ENCODE measurements at places on chromosomes 13 and 19.

- DNase-seq, result no peak
These were observed 870.2 kb downstream of the EFNB2 start for GRCh38 chr13:105665284-105665683.

DNA sequence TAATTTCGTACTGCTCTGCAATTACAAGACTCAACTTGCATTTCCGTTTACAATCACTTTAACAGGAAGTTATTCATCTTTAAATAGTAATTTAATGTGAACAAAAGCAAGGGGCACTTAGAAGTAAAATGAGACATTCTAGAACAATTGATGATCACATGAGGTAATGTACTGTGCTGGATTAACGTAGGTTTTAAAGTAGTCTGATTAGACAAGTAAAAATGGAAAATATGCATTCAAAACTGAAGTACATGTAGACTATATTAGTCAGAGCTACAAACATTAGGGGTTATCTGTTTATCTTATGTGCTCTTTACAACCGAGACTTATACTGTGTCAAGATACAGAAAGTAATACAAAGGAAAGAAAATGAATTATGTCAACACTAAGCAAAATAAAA, 1528.0 kb downstream of the SLITRK5 start:
- no peak for DNase-seq

- no peak for DNase-seq
These were observed 224.7 kb downstream of the LHFPL6 start for GRCh38 chr13:39378306-39378705.

- no peak for DNase-seq
These were observed 155.7 kb upstream of the SLITRK1 start for GRCh38 chr13:84038001-84038400.

- DNase-seq, result no peak
These were observed 562.1 kb upstream of the KLF12 start for GRCh38 chr13:74696148-74696922.

DNA sequence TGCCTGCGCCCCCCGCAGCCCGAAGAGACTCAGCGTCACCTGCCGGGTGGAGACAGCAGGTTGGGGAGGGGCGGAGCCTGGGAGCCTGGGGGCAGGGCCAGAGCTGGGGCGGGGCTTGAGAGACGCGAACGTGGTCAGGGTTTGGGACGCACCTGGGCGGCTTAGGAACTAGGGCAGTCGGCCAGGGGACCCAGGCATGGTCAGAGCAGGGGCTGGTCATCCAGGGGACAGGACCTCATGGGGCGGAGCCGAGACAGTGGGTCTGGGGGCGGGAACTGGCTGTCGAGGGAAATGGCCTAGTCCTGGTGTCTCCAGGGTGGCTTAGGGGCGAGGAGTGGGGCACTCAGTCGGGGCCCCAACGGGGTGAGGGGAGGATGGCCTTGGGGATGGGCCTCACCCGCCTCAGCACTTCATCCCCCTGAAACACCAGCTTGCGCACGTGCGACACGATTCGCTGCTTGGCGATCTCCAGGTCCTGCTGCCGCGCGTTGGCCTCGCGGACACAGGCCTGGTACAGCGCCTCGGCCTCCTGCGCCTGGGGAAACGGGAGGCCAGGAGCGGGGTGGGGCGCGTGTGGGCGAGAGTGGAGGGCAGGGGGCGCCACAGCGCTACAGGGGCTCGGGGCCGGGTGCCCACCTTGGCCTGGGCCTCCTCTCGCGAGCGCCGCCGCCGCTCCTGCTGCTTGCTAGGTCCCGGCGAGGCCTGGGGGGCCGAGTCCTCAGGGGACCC, 5.8 kb downstream of the GMIP start:
- DNase-seq, result no peak

DNA sequence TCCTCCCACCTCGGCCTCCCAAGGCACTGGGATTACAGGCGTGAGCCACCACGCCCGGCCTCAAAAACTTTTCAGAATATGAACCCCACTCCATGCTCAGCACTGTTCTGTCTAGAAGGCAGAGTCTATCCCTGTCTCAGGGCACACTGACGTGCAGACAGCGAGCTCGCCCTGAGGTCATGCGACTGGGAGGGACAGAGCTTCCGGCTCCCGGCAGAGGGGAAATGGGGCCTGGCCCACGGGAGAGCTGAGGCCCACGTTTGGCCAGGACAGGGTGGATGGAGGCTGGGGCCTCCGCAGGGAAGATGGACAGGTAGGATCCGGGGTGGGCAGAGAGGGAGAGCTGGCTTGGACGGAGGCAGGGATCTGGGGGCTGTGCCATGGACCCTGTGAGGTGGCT, 2.8 kb upstream of the AZU1 start:
- no peak for DNase-seq

DNA sequence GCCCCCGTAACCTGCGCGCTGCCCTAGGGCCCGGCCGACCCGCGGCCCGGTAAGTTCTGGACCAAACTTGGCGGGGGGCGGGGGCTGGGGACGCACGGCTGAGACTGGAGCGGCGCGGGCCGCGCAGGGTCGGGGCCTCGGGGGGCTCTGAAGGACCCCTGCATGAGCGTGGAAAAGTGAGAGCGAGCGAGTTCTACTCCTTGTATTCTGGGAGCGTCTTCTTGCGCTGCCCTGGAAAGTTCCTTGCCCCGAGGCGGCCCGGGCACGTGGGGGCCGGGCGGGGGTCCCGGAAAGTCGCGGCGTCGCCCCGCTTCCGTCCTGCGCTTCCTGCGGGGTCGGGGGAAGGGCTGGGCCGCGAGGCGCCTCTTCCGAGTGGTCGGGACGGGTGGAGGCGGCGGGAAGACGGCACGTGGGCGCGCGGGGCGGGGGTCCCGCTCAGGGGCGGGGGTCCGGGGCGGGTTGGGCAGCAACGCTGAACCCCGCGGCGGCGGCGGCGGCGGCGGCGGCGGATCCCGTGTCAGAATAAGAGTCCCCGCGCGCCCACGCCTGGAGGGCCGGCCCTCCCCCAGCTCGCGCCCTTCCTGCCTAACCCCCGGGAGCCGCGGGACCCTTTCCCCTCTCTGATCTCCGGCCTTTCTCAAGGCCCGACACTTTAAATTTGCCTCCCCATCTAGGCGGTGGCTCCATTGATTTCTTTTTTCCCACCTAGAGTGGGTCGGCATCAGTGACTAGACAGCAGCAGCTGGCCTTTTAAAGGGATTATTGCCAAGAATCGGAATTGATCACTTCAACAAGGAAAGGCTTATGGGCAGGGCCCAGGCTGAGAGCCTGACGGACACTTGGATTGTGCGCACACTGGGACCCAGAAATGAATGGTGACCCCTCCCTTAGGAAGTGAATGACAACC, 749 bp downstream of the GATAD2A start:
- peak; percentile 69 for DNase-seq

DNA sequence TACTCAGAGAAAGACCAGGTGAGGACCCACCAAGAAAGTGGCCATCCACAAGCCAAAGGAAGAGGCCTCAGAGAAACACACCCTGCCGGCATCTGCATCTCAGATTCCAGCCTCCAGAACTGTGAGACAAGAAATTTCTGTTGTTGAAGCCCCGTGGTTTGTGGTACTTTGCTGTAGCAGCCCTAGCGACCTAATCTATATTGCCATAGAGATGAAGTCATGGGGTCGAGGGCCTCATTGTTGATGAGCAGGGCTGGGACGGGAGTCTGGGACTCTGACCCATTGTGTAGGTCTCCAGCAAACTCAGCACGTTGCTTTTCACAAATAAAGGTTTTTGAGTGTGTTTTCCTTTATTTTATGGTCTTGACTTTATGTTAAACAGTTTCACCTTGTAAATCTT, 174.9 kb downstream of the TNFSF13B start:
- no peak for DNase-seq

DNA sequence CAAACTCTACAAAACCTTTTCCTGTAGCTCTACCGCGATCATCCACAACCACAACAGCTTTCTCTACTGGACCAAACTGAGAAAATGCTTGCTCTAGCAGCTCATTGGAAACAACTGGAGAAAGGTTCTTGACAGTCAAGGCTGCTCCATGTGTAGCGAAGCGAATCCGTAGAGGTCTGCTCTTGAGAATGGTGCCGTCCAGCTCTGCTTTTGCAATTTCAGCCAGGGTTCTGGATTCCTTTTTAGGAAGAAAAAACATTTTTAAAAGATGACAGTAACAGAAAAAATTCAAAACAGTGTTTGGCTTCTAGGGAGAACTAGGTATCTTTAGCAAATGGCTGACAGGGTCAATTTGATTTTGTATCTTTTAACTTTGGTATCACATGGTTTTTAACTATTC, 10.4 kb downstream of the PSPC1 start:
- DNase-seq, result no peak

- DNase-seq, result peak; percentile 53
These were observed 8.3 kb downstream of the CACTIN start for GRCh38 chr19:3618144-3618810.

- no peak for DNase-seq
These were observed 39.3 kb downstream of the CEBPG start for GRCh38 chr19:33412601-33413425.

DNA sequence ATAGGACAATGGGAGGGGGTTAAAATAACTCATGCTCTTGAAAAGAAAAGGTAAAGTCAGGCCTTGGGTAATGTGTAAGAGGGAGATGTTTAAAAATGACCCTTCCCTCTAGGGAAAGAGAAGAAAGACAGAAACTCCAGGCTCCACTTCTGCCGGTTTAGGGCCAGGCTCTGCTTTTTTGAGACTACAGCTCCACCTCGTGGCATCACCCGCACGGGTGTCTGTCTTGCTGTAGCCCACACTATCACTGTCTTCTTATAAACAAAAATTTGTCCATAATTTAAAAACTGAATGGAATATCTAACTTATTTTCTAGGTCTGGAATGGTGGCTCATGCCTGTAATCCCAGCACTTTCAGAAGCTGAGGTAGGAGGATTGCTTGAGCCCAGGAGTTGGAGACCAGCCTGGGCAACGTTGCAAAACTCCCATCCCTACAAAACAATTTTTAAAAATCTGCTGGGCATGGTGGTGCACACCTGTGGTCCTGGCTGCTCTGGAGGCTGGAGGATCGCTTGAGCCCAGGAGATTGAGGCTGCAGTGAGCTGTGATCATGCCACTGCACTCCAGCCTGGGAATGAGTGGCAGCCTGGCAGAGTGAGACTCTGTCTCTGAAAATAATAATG, 65.1 kb upstream of the GTF3A start:
- DNase-seq, result peak; percentile 70

- no peak for DNase-seq
These were observed 863 bp downstream of the ZNF581 start for GRCh38 chr19:55644191-55644833.

GRCh38 chr19:14369399-14370168, 11.7 kb upstream of the ADGRE5 start:
- DNase-seq, result peak; percentile 91

DNA sequence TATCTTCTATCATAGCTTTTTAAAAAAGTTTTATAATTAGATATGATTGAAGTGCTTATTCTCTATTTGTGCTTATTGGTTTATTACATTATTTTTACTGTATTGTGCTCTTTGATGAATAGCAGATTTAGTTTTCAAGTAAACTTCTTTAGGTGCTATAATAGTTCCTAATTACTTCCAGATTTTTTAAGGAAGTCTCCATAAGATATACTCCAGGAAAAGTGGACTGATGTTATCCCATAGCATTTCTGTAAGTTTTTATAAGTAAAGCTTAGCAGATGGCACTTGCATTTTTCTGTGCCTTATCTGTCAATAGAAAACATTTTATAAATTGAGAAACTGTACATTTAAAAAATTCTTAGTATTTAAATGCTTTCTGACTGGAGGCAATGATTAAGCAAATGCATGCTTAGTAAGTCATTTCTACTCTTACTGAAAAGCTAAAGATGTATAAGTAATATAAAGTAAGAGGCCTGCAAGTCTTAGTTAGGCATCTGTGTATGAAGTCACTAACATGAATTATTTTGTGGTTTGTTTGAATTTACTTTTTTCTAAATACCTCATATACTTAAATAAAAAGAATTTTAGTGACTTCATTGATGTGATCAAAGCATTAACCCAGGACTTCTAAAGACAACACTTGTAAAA, 182.8 kb downstream of the MAB21L1 start:
- DNase-seq, result no peak

DNA sequence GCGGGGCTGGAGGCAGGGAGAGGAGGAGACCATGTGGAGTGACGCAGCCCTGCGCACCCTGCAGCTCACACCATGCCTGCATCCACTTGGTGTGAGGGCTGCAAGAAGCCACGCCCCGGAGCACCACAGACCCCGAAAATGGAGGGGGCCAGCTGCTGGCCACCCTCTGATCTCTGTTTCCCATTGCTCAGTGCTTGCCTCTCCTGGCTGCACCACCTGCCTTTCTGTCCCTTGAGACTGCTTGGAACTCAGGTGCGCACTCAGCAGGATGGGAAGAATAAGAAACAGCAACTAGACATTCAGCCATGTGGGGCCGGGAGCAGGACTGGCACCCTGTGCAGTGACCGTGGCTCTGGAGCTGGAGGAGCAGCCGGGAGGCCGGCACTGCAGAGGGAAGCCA, 64.0 kb downstream of the ANKRD10 start:
- no peak for DNase-seq

DNA sequence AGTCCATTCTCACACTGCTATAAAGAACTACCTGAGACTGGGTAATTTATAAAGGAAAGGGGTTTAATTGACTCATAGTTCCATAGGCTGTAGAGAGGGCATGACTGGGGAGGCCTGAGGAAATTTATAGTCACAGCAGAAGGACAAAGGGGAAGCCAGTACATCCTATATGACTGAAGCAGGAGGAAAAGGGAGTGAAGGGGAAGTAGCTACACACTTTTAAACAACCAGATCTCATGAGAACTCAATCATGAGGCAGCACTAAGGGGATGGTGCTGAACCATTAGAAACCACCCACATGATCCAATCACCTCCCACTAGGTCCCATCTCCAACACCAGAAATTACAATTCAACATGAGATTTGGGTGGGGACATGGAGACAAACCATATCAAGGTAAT, 209.1 kb downstream of the DIAPH3 start:
- DNase-seq, result no peak

DNA sequence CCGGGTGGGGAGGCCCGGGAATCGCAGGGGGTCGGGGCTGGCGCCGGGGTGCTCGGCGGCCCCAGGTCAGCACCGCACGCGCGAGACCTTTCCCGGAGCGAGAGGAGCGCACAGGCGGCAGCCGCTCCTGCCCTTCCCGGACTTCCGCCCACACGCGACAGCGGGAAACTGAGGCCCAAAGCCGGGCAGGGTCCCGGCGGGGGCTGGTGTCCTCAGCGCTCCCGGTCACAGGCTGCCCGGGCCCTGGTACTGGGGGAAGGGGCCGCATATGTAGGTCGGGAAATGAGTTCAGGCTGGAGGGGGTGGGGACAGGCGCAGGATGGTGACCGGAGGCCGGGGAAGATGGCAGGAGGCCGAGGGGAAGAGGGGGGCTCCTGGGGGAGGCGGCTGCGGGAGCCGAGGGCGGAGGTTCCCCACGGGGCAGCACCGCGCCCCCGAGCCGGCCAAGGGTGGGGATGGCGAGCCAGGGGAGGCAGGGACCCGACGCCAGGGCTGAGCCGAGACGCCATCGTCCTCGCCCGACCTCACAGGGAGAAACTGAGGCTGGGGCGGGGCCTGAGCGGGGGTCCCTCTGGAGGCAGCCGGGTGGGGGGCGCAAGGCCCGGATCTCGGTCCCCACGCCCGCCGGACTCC, 662 bp downstream of the CBARP start:
- no peak for DNase-seq
